A549 (cell line): ENCODE measurements at places on chromosomes 12 and 14. TPM values are rescaled to one million over a fixed set of nuclear protein-coding genes. Genes with fewer than 3 reads are reported as not detected.

DNA sequence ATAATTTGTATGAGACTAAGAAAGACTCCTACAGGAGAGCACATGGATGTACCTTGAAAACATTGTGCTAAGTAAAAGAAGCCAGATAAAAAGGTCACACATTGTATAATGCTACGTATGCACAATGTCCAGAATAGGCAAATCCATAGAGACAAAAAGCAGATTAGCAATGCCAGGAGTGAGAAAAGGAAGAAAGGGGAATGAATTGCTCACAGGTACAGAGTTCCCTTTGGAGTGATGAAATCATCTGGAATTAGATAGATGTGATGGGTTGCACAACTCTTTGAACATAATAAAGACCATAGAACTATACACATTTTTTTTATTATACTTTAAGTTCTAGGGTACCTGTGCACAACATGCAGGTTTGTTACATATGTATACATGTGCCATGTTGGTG, 1218.9 kb upstream of the TMEM132C start:
- no peak for DNase-seq

- DNase-seq: no peak
Observed at GRCh38 chr12:61706783-61707182, 553.4 kb upstream of the USP15 start.

DNA sequence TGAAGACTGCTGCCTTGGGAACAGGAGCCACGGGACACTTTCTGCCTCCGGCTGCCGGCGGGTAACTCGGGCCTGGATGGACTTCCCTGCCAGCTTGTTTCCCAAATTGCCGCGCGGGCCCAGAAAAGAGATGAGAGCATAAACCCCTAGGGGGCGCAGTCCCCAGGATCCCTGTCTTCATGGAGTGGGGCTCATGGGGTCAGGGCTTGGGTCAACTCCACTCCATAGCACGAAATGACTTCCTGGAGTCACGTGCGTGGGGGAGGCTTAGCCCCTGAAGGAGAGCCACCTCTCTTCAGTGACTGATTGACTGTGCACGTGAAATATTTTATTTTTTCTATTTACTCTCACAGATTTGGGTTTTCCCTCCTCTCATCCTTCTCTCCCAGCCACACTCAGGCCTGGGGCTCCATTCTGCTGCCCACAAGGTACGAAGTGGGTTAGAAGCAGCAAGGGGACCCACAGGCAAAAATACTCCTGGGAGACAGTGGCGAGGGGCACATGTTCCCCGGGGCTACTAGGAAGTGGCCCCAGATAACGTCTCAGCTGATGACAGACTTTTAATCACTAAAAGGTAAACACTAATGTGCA, 10.0 kb downstream of the PGF start:
- peak; percentile 68 for DNase-seq

The LAG3 gene
- 1.6 to 2.3 TPM (median 1.7 TPM) in 3 replicates for polyA plus RNA-seq

DNA sequence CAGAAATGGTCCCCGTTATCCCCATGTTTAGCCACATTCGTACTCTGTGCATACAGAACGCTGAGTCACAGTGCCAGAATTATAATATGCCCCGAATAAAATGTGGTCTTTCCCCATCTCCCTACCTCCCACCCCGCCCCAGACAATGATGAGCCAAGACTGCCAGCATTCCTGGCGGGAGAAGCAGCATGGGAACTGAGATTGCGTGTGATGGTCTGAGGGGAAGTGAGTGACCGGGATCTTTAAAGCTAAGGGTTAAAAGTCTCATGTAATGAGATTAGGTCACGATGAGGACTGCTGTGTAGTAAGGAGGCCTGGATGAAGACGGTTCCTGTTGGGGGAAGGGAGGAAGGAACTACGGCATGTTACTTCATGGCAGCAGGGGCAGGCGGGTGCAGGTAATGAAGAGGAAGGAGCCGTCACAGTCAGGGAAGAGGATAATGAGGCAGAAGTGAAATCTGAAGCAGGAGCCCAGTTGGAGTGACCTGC, 243.3 kb upstream of the FKBP4 start:
- no peak for DNase-seq

The TBX5 gene
- polyA plus RNA-seq: not detected in 3 replicates

The GPRC5A gene
- 173 to 207 TPM (median 197 TPM) in 3 replicates for polyA plus RNA-seq

The MMP19 gene
- polyA plus RNA-seq: 0.09 to 0.11 TPM (median 0.09 TPM) in 3 replicates

- no peak for DNase-seq
Observed at GRCh38 chr14:50906326-50907065, 34.6 kb downstream of the ABHD12B start.

DNA sequence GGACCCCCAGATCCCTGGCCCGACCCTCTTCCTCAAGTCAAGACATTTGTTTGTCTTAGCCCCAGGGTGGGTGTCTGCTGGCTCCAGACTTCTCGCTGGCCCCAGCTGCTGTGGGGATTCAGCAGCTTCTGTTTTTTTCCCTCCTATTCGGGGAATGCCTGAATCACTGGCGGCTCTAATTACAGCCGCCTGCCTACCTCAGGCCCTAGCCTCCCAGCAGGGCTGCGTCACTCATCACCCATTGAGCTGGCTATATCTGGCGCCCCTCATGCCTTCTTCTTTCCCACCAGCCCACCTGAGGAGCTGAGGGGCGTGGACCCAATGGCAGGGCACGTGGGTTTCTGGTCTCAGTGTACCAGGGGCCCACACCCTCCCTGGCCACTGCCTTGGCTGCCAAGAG, 10.1 kb downstream of the KRT80 start:
- no peak for DNase-seq

DNA sequence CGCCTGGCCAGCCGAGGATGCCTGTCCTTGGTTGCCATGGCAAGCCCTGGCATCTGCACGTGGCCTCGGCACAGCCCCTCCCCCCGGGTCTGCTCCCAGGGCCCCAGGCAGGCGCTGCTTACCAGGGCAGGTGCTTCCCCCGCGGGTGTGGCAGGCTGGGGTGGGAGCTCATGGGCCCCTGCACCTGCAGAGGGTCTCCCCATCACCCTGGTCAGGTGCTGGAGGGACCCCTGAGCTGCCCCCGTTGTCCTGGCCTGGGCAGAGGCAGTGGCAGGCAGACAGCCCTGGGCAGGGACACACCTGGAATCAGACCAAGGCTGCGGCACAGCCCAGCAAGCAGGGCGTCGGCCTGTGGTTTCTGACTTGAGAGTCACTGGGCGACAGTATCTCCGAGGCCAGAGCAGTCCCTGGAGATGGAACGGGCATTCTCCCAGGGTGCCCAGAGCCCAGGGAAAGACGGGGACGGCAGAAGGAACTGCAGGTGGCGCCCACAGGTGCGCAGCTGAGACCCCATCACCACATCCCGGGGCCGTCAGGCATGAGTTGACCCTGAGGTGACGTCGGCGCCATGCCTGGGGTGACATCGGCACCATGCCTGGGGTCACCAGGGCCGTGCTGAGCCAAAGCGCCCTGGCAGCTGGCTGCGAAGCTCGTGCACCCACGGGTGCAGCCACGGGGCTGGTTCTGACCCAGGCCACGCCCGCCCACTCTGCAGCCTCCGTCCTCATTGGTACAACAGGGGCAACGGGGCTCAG, 56.1 kb upstream of the FBRSL1 start:
- no peak for DNase-seq

- DNase-seq: no peak
Observed at GRCh38 chr14:33369972-33370371, 431.3 kb downstream of the NPAS3 start.

DNA sequence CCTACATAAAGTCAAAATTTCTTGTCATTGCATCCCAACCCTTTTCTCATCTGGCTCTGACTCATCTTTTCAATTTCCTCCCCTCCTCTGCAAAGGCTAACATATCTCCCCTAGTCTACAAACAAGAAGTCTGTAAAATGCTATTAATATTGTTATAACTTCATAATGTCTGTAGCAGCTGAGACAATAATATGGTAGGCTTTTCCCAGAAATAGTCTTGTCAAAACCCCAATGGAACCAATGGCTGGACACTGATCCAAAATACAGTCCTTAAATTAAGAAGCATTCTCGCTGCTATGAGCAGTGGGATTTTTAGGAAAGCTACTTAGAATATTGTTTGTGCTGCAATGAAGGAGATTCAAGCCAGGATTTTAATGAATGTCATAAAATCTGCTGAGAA, 131.4 kb downstream of the KLHL28 start:
- no peak for DNase-seq

The FGF6 gene
- polyA plus RNA-seq: not detected in 3 replicates

GRCh38 chr14:95339301-95339865, 19.7 kb upstream of the CLMN start:
- DNase-seq: no peak

The GDF11 gene
- 2.8 to 3.6 TPM (median 3.1 TPM) in 3 replicates for polyA plus RNA-seq

The MAP1LC3B2 gene
- polyA plus RNA-seq: 1.4 to 2.9 TPM (median 2.1 TPM) in 3 replicates

- no peak for DNase-seq
Observed at GRCh38 chr14:96649327-96649601, 147.1 kb downstream of the PAPOLA start.

- no peak for DNase-seq
Observed at GRCh38 chr12:18651525-18651924, 86.3 kb downstream of the PLCZ1 start.

The EPYC gene
- polyA plus RNA-seq: not detected in 3 replicates

DNA sequence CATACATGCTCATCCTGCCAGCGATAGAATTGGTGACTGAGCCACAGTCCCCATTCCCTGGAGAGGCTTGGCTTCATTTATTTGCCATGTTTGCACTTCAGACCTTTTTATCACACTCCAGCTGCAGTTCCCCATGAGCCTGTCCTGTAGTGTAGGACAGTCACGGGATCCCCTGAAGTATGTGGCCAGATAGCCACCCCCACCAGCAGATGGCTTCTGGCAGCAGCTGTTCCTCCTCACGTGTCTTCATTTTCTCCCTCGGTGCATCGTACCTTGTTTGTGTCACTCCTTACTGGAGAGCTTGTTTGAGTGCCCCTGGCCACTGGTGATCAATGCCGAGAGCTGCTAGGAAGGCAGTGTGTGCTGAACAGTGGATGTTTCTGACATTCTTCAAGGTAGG, 40.2 kb downstream of the UBE3B start:
- DNase-seq: no peak

GRCh38 chr12:14322403-14322802, 43.1 kb upstream of the ATF7IP start:
- DNase-seq: no peak

The HPD gene
- polyA plus RNA-seq: 1.8 to 2.6 TPM (median 2.0 TPM) in 3 replicates

The NGB gene
- not detected in 3 replicates for polyA plus RNA-seq

The ENDOU gene
- polyA plus RNA-seq: not detected in 3 replicates

- DNase-seq: no peak
Observed at GRCh38 chr14:47149326-47149725, 497.7 kb upstream of the RPL10L start.

- DNase-seq: no peak
Observed at GRCh38 chr12:12548713-12549112, 13.9 kb downstream of the DUSP16 start.

GRCh38 chr14:104081261-104081835, 4.2 kb upstream of the ASPG start:
- no peak for DNase-seq

The EAPP gene
- 41.2 to 49.1 TPM (median 44.6 TPM) in 3 replicates for polyA plus RNA-seq

The BMAL2 gene
- polyA plus RNA-seq: 13.5 to 19.9 TPM (median 15.1 TPM) in 3 replicates

The KIF26A gene
- 1.9 to 2.3 TPM (median 2.1 TPM) in 3 replicates for polyA plus RNA-seq

DNA sequence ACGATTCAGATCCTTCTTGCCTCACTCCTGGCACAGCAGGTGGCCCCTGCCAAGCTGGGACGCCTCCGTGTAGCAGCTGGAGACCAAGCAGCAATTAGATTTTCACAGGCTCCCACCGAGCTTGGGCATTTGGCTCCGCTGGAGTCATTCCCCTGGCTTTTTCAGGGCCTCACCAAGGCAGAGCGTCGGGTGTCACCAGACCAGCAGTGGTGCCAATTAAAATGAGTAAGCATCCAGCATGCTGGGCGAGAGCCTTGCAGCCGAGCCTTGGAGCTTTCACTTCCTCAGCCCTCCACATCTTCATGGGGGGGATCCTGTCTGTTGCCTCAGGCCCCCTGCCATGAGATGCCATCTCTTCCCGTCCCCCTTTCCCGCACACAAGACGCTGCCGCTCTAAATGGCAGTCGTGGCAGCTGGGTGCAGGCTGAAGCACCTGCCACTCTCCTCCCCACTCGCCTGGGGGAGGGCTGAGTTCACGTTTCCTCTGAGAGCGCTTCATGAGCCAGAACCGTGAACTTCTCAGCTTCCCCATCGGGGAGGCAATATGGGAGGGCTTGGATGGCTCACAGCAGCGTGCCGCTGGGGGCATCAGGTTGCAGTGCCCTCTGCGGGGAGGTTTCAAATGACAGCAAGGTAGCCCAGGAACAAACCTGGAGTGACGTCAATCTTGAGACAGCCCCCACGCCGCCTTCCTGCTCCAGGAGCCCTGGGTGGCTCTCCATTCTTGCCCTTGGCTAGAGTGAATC, 11.7 kb downstream of the TPCN1 start:
- no peak for DNase-seq

GRCh38 chr14:77133720-77134338, 7.8 kb downstream of the ZDHHC22 start:
- peak; percentile 65 for DNase-seq

The OVCH1 gene
- not detected in 3 replicates for polyA plus RNA-seq

DNA sequence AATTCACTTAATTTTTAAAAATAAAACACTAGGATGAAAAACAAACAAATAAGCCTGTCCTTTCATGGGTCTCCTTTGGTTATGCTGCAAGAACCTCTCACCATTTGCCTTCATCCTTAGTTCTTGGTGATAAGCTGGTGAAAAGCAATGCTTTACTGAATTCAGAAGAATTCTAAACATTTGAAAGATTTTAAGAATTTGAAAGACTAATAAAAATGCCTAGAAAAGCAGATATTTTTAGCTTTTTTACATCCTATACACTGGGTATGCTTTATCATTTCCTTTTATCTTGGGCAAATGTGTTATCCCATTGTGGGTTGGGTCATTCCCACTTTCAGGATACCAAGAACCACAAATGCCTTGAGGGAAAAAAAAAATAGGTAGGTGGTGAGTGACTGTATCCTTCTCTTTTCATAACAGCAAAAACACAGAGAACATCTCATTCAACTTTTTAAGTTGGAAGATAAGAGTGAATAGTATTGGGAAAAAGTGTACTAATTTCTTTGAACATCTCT, 197.1 kb upstream of the ABCD2 start:
- no peak for DNase-seq

The LYZ gene
- not detected in 3 replicates for polyA plus RNA-seq

DNA sequence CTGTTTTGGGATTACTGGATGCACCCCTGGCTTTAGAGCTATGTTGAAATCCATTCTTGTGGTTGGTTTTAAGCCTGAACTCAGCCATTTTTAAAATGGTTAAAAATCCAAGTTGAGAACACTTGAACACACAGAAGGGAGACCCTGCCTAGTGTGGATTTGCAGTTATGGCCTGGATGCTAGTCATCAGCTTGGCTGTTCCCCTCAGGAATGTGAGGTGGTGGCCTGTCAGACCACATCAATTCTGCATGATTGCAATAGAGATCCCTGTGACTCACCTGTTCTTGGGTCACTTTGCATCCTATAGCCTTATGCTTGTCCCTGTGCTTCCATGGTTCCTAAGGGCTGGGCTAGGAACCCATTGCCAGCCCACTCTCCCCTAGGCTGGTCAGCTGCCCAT, 454.1 kb downstream of the ATP23 start:
- DNase-seq: no peak

GRCh38 chr14:85217412-85217811, 312.5 kb upstream of the FLRT2 start:
- no peak for DNase-seq

GRCh38 chr12:24845615-24846014, 103.3 kb downstream of the BCAT1 start:
- no peak for DNase-seq

The GLT8D2 gene
- 0.27 to 0.55 TPM (median 0.31 TPM) in 3 replicates for polyA plus RNA-seq
